Activated CD8-positive, alpha-beta memory T cell treated with anti-CD3 and anti-CD28 coated beads for 24 hours (primary cell): ENCODE measurements at places on chromosomes 7 and 10.

- DNase-seq: no peak
Observed at GRCh38 chr10:21724687-21725367, 190.8 kb downstream of the MLLT10 start.

- no peak for DNase-seq
Observed at GRCh38 chr7:22231806-22232205, 125.1 kb downstream of the RAPGEF5 start.

DNA sequence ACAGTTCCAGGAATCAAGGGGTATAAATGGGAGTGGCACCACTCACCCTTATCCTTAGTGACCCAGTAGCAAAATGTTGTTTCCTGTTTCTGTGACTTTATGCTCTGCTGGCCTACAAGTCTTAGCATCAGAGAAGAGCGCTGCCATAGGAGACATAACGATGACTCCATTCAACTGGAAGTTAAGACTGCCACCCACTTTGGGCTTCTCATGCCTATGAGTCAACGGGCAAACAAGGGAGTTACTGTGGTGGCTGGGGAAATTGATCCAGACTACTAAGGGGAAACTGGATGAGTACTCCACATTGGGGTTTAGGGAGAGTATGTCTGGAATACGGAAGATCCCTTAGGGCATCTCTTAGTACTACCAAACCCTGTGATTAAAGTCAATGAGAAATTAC lies 40.6 kb upstream of the PIK3CG start:
- DNase-seq: no peak

DNA sequence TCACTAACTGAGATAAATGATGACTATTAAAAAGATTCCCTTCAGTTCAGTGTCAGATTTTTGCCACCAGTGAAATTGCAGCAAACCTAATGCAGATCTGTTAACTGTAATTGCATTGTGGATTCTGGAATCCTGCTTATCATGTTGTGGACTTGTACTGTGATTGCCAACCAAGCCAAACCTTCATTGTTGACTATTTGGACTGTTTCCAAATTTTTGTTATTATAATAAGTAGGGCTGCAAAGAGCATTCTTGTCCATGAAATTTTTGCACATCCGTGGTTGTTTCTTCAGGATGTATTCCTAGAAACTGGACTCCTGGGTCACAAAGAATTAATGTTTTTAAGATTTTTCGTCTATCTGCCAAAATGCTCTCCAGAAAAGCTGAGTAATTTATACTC lies 281.6 kb upstream of the ZMIZ1 start:
- no peak for DNase-seq

GRCh38 chr7:53383131-53383530 lies 347.7 kb downstream of the POM121L12 start:
- DNase-seq: no peak

DNA sequence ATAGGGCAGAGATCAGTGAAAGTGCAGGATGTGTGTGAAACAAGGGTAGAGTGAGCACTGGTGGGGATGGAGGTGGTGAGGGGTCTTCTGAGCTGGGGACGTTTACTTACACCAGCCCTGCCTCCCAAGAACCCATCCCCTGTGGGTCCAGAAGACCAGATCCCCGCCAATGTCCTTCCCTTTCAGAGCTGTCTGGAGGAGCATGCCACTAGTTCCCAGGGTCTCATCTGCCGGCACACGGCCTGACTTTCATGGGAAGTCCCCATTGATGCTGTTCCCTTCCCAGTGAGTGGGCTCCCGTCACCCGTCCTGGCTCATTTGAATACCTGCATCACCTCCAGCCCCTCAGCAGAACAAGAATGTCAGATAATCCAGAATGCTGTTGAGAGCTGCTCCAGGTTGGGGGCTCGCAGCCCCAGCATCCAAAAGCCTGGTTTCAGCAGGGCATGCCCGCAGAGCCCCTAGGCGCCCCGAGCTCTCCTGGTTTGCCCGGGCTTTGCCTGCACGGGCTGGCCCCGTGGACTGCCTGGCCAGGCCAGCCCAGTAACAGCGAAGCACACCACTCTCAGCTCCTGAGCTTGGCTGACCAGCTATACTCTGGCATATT lies 246.7 kb downstream of the MGMT start:
- DNase-seq: peak; percentile 41

GRCh38 chr7:158003441-158004122 lies 584.0 kb downstream of the PTPRN2 start:
- no peak for DNase-seq
